ENCODE measurements at places on chromosomes 4 and X.

GRCh38 chrX:124720532-124720931, 374.2 kb downstream of the SH2D1A start:
- DNase-seq = no peak

GRCh38 chrX:113770071-113770470, 813.8 kb upstream of the HTR2C start:
- no peak for DNase-seq

- no peak for DNase-seq
These were observed 18.2 kb downstream of the SH3RF1 start for GRCh38 chr4:169252339-169253112.

DNA sequence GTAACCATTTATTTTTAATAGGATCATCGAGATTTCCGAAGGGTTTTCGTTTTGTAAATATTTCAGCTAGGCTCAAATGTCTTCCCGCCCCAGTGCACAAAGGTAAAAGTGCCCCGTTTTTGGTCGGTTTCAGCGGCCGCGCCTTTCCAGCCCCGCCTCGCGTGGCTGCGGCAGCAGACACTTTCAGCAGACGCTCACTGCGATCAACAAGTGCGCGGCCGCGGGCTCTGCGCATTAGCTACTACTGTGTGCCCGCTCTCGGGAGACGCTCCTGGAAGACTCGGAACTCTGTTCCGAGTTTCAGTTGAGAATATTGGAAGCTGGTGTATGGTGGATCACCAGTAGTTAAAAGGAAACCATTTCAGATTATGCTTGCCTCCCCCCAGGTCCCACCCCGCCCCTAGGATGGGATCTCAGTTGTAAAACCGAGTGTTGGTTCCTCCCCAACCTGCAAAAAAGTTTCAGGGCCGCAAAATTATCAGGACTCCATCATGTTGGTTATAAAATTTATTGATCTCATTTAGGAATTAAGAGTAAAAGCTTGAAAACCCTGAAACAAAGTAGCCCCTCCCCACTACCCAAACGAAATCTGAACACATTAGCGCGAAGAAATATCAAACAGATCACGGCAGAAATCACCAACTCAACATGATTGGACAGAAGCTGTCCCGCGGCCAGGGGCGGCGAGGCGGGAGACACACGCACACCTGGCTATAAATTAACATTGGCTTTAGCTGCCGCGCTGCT, 2.2 kb downstream of the SOX3 start:
- DNase-seq = no peak

- no peak for DNase-seq
These were observed 386.3 kb downstream of the ARHGAP24 start for GRCh38 chr4:85861064-85861765.

DNA sequence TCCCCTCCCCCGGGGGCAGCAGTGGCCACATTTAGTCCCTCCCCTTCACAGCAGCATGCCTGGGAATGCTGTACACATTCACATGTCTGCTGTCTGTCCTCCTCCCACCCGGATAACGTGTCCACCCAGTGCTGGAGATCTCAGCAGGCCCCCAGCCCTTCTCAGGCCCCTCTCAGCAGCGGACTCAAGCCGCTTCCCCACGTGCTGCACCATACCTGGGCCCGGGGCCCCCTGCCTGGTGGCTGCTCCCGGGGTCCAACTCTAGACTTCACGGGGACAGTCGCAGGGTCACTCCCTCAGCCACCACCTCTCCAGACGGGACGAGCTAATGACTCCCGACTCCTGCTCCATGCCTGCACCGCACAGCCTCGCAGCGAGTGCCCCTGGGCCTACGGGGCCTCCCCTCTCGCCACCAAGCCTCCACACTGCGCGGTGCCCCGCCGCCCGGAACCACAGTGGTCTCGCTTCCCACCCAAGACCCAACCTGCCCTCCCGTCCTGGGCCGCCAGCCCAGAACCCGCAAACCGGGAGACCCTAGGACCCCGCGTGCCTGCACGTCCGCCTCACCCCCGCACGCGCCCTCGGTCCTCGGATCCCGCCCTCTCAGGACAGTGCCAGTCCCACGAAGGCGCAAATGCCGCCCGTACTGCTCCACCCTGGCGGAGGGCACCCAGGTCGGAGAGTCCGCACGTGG, 1.3 kb upstream of the PCGF3 start:
- no peak for DNase-seq

DNA sequence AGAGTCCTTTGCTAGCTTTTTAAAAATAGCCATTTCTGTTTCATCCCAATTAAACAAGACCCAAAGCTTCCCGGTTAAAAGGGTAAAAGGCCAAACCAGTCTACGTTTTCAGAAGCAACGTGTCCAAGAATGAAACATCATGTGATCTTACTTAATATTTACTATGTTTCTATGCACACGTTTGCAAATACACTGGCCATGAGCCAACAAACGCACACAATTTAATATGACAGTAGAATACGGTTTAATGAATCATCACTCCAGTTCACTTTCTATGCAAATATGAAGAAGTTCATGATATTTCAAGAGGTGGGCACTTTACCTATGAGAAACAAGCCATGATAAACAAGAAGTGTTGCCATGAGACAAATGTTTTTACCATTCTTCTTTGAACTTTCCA, 4.3 kb downstream of the NR0B1 start:
- DNase-seq = no peak

- no peak for DNase-seq
These were observed 32.1 kb upstream of the PARM1 start for GRCh38 chr4:74900862-74901261.

DNA sequence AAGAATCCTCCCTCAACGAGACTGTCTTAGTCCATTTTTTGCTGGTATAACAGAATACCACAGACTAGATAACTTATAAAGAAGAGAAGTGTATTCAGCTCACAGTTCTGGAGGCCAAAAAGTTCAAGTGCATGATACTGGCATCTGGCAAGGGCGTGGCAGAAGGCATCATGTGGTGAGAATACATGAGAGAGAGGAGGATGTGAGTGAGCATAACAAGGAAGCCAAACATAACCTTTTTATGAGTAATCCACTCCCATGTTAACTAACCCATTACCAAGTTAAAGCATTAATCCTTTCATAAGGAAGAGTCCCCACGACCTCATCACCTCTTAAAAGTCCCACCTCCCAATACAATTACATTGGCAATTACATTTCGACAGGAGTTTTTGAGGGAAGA, 504.6 kb downstream of the IQCM start:
- peak; percentile 6 for DNase-seq

DNA sequence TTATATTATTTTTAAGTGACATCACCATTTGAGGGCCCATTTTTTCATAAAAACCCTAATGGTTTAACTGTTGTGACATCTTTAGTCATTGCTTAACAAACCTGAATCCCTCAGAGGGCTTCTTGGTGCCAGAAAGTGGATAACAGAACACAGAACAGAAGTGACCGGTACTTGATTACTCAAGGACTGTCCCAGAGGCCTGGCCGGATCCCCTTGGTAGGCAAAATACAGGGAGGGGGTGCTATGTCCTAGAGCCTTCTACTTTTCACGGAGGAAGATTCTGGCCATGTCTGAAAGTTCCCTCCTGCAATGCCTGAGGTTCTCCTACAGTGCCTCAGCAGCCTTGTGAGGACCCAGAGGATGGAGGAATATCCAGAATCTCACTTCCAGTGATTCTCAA, 94.3 kb upstream of the DCLK2 start:
- DNase-seq = no peak

DNA sequence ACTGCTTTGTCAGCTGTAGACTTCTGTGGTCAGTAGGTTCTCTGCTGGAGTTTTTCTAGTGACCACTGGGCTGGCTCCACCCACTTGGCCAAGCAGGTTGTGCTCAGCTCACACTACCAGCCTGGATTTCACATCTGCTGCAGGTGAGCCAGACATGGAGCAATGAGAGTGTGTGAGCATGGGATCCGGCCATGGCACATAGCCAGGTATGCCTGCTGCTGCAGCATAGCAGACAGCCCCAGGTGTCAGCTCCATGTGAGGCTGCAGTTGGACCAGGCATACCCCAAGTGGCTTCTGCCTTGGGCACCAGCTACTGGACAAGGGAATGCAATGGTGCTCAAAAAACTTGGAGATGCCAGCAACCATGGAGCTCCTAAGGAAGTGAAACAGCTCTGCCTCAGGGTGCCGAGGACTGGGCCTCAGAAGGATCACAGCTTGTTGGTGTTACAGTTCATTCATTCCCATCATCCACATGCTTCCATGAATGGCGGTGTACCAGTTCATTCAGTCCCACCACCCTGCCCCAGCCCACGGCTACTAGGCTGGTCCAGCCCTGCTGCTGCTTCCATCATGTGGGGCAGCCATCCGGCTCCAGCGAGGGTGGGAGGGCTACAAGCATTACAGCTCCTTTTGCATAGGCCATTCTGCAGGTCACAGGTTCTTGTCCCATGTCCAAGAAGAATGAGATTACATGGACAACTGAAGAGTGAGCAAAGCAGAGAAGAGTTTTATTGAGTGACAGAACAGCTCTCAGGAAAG, 389.1 kb upstream of the PCDH7 start:
- no peak for DNase-seq

Measured in AG08395 (cell line).